ENCODE measurements at places on chromosomes 5 and 9.
A peak's percentile ranks its signal among the peaks of the same experiment; 100 is the strongest.

DNA sequence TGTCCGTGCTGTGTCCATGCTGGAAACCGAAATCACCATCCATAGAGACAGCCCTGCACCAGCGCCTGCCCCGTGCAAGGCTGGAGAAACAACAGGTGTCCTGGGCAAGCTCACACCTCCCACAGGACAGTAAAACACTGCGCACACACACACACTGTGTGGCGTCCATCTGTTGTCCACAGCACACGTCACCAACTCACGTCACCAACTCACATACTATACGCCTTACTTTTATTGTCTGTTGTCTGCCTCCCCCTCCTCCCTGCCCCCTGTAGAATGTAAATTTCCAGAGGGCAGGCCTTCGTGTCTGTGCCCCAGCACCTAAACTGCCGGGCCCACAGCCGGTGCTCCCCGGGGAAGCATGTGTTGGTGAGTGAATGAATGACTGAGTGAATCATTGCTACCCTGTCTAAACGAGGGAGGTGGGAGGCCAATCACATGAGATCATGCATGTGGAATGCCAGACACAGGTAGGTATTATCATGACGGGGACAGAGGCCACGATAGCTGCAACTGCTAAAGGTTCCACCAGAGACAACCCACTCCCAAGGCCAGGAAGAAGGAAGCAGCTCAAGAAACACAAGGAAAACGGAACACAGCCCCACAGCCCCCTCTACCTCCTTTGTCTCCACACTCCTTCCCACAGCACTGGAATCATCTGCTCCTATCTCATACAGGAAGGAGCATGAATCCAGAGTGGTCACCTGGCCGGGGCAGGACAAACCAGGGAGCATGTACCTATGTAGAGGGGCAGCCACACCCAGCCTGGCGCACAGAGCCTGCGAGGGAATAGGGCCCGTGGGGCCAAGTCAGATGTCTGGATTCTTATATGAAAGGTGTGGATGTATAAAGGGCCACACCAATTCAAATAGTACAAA is 41.9 kb downstream of the STK10 start:
- H3K27ac ChIP-seq = no peak overlapping the region
- peaks cover 2% of the 10 kb centered on the region for H3K36me3 ChIP-seq
- DNase-seq = no peak
- peaks cover 13% of the 10 kb centered on the region for H3K4me1 ChIP-seq

GRCh38 chr5:123756816-123757215 is 244.8 kb downstream of the CSNK1G3 start:
- H3K27ac ChIP-seq = peak overlapping the region; percentile 30
- peaks cover 40% of the 10 kb centered on the region for H3K4me1 ChIP-seq
- H3K27me3 ChIP-seq = no peaks in the 10 kb centered on the region
- no peak for DNase-seq
- H3K4me3 ChIP-seq = no peak overlapping the region

DNA sequence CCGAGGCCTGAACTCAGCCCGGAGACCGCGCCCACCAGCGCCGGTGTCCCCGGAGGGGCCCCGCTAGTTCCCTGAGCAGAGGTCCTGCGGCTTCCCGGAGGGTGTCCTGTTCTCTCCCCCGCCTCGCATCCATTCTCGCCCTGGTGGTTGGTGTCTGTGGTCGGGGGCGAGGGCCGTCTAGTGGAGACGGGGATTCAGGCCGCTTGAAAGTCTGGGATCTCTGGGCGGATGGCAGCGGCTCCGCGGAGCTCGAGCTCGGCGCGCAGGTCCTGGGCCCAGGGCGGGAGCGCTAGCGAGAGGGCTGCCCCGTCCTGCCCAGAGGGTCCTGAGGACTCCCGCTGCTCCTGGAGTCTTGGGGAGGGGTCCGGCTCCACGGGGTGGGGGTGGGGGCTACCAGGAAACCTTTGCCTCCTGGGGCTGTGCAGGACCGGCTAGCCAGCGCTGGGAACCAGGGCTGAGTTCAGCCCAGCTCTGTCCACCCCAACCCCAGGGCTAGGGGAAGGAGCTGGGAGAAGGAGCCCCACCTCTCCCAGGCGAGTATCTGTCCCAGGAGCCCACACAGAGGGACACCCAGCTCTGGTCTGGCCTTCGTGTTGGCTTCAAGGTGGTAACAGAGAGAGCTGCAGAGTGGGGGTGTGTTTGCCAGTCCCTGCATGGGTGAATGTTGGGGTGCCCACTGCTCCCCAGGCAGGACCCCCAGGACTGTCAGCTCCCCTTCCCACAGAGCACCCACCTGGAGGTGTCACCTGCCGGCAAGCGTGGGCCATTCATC is 4.0 kb downstream of the TOR4A start:
- H3K4me1 ChIP-seq = peaks cover 13% of the 10 kb centered on the region
- peak overlapping the region; percentile 55 for H3K4me3 ChIP-seq
- peak; percentile 36 for DNase-seq

GRCh38 chr9:69987457-69987856 is 56.2 kb upstream of the MAMDC2 start:
- H3K4me3 ChIP-seq = no peak overlapping the region
- peaks cover 5% of the 10 kb centered on the region for H3K4me1 ChIP-seq
- H3K27me3 ChIP-seq = peaks cover 27% of the 10 kb centered on the region

GRCh38 chr9:33140401-33141360 is 26.5 kb downstream of the B4GALT1 start:
- H3K4me1 ChIP-seq = peaks cover 48% of the 10 kb centered on the region
- H3K4me3 ChIP-seq = no peak overlapping the region
- peak overlapping the region; percentile 90 for H3K27ac ChIP-seq
- no peak for DNase-seq
- peaks cover 2% of the 10 kb centered on the region for H3K36me3 ChIP-seq

DNA sequence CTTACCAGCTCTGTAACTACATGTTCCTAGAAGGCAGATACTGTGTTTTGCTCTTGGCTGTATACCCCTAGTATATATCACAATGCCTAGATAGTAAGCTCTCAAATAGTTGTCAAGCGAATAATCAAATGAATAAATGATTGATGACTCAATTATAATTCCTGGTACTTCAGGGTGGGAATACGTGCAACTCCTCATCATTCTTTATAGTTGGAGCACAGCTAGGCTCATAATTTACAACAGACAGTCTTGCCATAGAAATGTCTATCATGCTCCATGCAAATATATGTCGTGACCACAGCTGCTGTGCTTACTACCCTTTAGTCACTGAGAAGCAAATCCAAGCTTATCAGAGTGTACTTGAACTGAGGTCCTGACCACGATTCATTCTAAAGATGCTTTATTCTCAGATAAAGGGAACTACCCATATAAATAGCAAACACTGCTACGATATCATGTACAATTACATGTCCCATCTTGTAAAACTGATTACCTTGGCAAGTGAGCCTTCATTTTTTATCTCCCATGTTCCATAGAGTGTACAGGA is 52.1 kb downstream of the STRBP start:
- no peaks in the 10 kb centered on the region for H3K27me3 ChIP-seq
- peak overlapping the region; percentile 71 for H3K27ac ChIP-seq
- no peak for DNase-seq
- peaks cover 64% of the 10 kb centered on the region for H3K4me1 ChIP-seq
- H3K4me3 ChIP-seq = no peak overlapping the region

DNA sequence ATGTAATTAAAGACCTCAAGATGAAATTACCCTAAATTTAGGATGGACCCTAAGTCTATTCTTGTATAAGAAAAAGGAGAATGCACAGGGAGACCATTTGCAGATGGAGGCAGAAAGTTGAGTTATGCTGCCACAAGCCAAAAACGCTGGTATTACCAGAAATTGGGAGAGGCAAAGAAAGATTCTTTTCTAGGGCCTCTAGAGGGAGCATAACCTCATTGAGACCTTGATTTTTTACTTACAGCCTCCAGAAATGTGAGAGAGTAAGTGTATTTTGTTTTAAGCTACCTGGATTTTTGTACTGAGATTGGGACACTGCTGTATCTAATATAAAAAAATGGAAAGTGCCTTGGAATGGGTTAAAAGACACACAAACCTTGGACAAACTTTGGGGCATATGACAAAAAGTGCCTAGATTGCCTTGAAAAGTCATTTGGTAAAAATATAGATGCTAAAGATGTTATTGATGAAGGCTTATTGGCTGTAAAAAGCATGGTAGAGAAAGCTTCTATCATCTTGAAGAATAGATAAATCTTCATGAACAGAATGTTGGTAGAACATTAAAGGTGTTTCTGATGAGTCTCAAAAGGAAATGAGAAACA is 174.7 kb upstream of the PRDM9 start:
- no peak overlapping the region for H3K27ac ChIP-seq
- no peaks in the 10 kb centered on the region for H3K27me3 ChIP-seq
- no peaks in the 10 kb centered on the region for H3K4me1 ChIP-seq
- H3K36me3 ChIP-seq = no peaks in the 10 kb centered on the region
- DNase-seq = no peak

DNA sequence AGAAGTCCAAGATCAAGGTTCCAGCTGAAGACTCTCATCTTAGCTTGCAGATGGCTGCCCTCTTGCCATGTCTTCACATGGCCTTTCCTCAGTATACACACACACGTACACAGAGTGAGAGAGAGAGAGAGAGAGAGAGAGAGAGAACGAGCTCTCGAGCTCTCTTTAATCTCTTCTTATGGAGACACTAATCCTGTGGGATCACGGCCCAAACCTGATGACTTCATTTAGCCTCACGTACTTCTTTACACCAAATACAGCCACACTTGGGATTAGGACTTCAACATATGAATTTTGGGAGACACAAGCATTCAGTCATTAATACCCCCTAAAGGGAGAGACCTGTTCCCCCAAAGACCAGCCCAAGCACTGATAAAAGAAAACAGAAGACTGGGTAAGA is 42.8 kb downstream of the SIL1 start:
- H3K4me1 ChIP-seq = peaks cover 77% of the 10 kb centered on the region
- no peak overlapping the region for H3K4me3 ChIP-seq
- H3K36me3 ChIP-seq = no peaks in the 10 kb centered on the region
- H3K27me3 ChIP-seq = no peaks in the 10 kb centered on the region
- no peak overlapping the region for H3K27ac ChIP-seq

DNA sequence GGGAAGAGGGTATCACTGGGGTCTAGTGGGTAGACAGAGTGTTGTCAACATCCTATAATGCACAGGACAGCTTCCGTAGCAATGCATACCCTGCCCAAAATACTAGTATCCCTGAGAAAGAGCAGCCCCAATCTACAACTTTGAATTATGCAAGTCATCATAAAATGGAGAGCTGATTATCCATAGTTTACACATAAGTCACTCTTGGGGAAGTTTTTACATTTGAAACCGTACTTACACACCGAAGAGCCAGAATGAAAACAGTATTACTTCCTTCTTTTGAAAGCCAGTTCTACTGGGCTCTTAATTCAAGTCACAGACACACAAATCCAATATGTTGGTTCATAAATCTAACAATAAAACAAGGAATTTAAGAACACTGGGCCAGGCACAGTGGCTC is 21.6 kb downstream of the RNF145 start:
- H3K4me1 ChIP-seq = peaks cover 31% of the 10 kb centered on the region
- H3K4me3 ChIP-seq = no peak overlapping the region
- DNase-seq = no peak
- H3K36me3 ChIP-seq = peaks cover 23% of the 10 kb centered on the region

GRCh38 chr5:60820593-60821487 is 23.2 kb downstream of the ELOVL7 start:
- H3K4me3 ChIP-seq = no peak overlapping the region
- no peaks in the 10 kb centered on the region for H3K27me3 ChIP-seq
- DNase-seq = no peak
- no peak overlapping the region for H3K27ac ChIP-seq

DNA sequence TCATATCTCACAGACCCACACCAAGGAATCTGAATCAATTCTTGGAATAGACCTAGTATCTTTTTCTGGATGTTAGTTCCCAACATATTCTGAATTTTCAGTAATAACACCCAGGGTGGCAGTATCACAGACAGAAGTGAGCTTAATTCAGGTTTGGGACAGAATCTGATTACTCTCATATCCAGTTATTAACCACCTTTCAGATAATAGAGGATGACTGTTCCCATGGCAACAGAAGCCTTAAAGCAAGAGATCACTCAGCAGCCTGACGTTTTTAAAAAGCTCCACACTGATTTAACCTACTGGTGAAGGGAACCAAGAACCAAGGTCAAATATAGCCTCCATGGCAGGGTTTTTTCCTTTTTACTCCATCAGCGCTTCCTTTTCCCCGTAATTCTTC is 68.4 kb downstream of the ACTBL2 start:
- no peak for DNase-seq
- no peak overlapping the region for H3K4me3 ChIP-seq
- no peaks in the 10 kb centered on the region for H3K36me3 ChIP-seq
- no peaks in the 10 kb centered on the region for H3K27me3 ChIP-seq
- H3K27ac ChIP-seq = no peak overlapping the region

GRCh38 chr5:68306361-68307014 is 90.9 kb downstream of the PIK3R1 start:
- no peak overlapping the region for H3K4me3 ChIP-seq
- H3K27me3 ChIP-seq = no peaks in the 10 kb centered on the region
- H3K4me1 ChIP-seq = peaks cover 45% of the 10 kb centered on the region
- peaks cover 4% of the 10 kb centered on the region for H3K36me3 ChIP-seq

- peaks cover 87% of the 10 kb centered on the region for H3K4me1 ChIP-seq
- H3K4me3 ChIP-seq = no peak overlapping the region
- no peaks in the 10 kb centered on the region for H3K36me3 ChIP-seq
- H3K27ac ChIP-seq = no peak overlapping the region
- DNase-seq = no peak
Observed at GRCh38 chr5:124706051-124706450, 40.4 kb downstream of the ZNF608 start.

DNA sequence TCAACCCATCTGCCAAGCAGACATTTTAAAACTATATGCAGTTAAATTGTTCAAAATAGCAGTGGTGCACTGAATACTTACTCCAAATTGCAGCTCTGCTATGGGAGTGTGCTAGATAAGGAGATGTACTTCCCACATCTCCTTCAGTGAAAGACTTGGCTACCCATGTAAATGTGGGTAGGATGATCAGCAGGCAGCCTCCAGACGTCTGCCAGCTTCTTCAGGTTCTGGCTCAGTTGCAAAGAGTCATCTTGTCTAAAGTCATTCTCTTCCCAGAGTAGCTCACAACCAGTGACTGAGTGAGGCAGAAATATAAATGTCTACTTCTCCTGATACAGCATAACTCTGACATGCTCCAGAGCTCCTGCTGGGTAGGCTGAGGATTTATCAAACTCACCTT is 1050.0 kb upstream of the CDH10 start:
- H3K4me1 ChIP-seq = no peaks in the 10 kb centered on the region
- no peak overlapping the region for H3K27ac ChIP-seq
- DNase-seq = no peak
- H3K4me3 ChIP-seq = no peak overlapping the region
- no peaks in the 10 kb centered on the region for H3K36me3 ChIP-seq

GRCh38 chr5:35777358-35778087 is 79.2 kb upstream of the IL7R start:
- H3K27ac ChIP-seq = no peak overlapping the region
- peaks cover 9% of the 10 kb centered on the region for H3K4me1 ChIP-seq
- peak; percentile 44 for DNase-seq
- peaks cover 21% of the 10 kb centered on the region for H3K27me3 ChIP-seq

GRCh38 chr9:109945573-109945972 is 165.6 kb downstream of the PALM2AKAP2 start:
- H3K27me3 ChIP-seq = no peaks in the 10 kb centered on the region
- no peak overlapping the region for H3K4me3 ChIP-seq
- peaks cover 13% of the 10 kb centered on the region for H3K36me3 ChIP-seq
- H3K4me1 ChIP-seq = peaks cover 6% of the 10 kb centered on the region
